Stimulated activated CD4-positive, alpha-beta T cell treated with anti-CD3 and anti-CD28 coated beads, Interleukin-4, amount 100 ng/mL, for 4 hours (primary cell): ENCODE measurements at places on chromosomes 3 and 15.

DNA sequence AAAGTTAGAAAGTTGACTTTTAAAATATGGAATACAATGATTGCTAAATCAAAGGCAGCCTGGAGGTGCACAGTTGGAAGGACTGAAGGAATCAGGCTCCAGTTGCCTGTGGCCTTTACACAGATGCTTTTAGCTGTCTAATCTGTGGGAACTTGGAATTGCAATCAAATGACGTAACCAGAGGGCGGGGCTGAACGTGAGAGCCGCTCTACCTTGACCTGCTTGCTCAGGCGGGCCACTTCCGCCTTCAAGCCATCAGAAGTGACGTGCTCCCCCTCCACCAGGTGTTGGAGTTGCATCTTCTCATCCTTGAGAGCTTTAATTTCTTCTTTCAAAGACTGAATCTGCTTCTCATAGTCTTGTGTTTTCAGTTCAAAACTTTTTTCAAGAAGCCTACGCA is 37.7 kb upstream of the GNB5 start:
- DNase-seq: no peak

DNA sequence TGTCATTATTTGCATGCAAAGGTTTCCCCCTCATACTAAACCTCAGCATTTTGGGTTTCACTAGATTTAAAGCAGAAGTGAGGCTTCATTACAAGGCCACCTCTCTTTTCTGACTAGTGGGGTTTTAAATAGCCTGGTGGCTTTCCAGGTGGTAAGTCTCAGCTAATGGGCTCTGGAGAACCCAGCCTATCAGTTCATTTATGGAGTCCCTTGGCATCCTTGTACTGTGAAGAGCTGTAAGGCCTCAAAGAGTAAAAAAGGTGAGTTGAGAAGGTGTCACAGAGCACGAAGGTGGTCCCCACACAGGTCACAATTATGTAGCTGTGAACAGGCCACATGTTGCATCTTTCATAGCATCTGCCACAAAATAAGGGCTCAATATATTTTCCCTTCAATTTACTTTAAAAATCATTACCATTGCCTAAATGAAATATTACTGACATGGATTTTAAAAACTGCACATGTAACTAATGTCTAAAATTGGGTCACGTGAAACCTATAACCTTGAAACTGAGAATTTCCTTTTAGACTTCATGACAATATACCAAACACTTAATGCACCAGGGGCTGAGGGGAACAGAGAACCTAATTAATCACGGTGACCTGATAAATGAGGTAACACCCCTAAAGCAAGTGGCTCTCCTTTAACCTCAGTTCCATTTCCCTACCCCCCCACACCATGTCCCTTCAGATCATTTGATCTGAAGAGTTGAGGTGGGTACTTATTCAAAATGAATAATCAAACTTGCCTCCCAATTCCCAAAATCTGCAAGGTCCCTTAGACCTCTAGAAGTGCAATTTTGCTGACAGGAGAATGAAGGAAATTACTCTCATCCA is 1.3 kb downstream of the NGLY1 start:
- DNase-seq: no peak

- DNase-seq: no peak
These were observed 507.0 kb downstream of the FOXP1 start for GRCh38 chr3:71076361-71077002.

- no peak for DNase-seq
These were observed 64.5 kb upstream of the CTSH start for GRCh38 chr15:79009379-79009778.

- no peak for DNase-seq
These were observed 74.1 kb downstream of the TRAK1 start for GRCh38 chr3:42165211-42165610.

GRCh38 chr15:77335298-77335697 is 84.6 kb downstream of the PEAK1 start:
- no peak for DNase-seq

DNA sequence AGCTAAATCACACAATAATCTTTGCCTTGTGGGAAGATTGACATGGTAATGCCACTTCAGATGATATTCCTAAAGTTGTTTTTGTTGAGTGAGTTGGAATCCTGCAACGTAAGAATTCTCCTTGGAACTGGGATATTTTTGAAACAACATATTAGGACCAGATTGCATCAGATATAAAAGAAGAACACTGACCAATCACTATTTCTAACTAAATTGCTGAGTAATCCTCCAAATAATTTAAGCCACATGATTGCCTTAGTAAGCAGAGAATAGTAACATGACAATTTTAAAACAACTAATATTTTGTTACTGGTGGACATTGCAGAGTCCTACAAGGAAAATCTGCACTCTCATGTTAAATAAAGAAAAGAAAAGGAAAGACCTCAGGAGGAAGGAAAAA is 353.9 kb upstream of the LMCD1 start:
- no peak for DNase-seq

- DNase-seq: no peak
These were observed 84.6 kb upstream of the KLF13 start for GRCh38 chr15:31241888-31242522.

DNA sequence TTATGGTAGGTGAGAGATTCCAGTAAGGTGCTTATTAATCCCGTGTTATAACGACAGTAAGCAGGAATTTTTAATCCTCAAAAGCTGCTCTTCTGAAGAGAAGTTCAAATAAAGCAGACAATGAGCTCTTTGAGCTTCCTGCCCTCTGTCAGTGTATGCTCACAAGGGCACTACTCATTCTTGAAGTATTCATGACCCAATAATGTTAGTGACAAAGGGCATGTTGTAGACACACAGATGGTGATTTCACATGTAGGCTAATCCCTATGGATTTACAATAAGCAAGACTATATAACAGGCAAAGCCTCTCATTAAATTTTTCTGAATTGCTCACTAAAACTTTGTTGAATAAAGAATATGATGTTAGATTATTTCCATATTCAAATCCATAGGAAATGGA is 578.6 kb downstream of the RSL24D1 start:
- DNase-seq: no peak

DNA sequence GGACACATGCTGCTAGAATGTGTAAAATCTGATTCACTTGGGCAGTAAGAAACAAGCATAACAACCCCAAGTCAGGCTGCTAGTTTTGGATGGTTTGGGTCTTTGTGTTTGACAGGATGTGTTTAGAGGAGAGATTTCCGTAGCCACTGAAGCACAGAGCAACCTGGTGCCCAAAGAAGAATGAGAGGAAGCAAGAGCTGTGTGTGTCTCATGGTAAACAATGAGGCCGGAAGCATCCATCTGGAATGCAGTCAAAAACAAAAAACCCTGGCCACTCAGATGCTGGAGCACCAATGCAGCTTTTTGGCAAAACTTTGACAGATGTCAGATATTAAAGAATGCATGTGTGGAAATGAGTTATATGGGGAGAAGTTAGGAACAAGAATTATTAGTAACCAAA is 39.4 kb upstream of the SNRK start:
- DNase-seq: no peak

DNA sequence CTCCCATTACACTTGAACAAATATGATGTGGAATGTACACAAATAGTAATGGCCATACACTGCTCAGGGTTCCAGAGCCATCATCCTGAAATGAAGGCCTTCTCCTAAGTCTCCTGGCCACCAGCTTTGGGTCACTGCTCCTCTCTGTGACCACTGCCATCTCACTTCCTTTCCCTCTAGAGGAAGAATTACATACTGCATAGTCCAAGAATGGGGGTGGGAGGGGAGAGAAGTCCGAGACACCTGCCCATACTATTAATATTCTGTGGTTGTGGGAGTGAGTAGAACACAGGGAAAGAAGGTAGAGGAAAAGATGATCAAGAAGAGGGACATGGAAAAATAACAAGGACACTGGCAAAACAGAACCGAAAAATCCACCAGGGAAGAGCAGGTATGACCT is 20.6 kb downstream of the ETV5 start:
- no peak for DNase-seq

DNA sequence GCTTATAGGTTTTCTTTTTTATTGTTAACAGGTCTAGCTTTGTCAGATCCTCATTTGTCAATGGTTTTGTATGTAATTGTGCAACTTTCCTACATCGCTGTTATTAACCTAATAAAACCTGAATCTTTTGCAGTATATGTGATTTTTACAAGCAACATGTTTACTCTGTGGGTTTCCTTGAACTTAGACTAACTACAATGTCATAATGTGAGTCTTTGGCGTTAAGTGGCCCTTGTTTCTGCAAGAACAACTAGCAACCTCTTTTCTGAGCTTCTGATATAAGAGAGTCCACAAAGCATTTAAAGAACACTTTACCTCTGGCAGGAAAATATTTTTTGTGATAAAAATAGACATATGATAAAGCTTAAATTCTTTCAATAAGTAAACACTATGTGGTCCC is 230.3 kb upstream of the CFAP20DC start:
- DNase-seq: no peak

DNA sequence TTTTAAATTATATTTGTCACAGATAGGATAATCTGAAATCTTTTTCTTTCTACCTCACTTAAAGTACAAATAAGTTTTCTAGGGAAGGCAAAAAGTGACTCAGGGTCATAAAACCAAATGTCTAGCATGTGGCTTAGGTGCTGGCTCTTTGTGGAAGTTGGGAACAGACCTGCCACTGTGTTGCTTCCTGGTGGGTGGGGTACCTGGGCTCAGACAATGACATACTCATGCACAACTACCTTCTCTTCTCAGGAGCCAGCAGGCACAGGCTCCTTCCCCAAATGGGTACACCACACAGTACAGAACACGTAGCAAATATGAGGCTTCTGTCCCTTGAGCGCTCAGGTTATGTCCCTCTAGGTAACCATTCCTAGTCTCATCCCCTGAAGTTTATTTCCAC is 40.1 kb upstream of the MUC13 start:
- DNase-seq: no peak

GRCh38 chr3:57048052-57048671 is 12.3 kb upstream of the SPATA12 start:
- DNase-seq: no peak

DNA sequence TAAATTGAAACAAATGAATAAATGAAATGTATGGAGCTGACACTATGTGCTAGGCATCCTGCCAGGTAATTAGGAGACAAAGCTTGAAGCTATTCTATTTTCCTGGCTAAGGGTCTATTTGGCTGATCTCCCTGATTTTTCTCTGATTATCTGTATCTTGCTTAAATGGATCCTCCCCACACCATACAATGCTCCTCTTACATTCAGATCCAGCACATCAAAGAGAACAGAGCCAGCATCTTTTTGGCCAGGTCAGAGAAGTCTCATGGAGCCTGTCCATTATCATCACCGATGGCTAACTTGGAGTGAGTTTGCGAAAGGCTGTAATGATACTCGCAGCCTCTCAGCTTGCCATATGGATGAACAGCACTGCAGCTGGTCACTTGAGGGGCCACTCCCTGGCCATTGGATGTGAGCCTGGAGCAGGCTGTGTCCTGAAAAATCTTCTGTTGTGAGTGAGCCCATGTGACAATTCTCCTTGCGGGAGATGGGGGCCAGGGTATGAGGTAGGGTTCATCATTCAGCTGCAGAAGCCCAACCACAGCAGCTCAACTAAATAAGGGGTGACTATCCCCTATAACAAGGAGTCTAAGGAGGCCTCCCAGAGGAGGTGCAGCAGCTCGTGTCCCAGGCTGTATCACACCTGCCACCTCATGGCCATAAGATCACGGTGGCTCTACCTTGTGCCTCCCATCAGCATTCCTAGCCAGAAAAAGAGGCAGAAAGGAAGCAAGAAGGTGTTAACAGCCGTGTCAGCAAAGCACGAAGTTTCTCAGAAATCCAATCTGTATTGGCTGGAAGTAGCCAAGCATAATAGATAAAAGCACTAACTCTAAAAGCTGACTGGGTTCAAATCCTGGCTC is 69.3 kb upstream of the ST8SIA2 start:
- no peak for DNase-seq

- no peak for DNase-seq
These were observed 119.1 kb upstream of the ADAMTS9 start for GRCh38 chr3:64806668-64807605.

DNA sequence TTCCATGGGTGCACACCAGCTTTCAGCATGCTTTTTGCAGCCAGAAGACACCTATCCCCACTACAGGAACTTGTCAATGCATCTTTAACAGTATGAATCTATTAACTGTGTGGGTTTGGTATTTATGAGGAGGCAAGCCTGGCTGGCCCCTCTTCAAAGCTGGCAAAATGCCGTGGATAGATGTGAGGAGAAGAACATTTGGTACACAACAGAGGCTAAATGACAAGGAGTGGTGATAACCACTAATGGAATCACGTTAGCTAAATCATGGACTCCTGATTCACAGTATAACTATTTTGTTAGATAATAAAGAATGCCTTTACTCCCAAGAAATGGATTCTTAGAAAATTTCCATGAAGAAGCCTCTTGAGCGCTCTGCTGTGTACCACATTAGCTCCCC is 187.2 kb downstream of the CLSTN2 start:
- no peak for DNase-seq

DNA sequence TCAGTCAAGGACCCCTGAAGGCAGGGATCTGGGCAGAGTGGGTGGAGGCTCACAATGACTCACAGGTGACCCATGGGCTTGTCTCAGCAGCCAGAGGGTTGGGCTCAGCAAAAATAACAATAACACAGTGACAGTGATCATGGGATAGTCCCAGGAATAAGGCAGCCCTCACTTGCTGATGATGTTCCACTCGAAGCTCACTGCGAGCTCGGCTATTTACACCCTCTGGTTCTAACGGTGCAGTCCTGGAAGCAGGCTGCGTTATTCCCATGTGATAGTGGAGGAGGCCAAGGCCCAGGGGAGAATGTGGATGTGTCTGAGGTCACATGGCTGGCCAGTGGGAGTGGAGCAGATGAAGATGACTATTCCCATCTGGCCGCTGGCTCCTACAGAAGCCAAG is 16.2 kb downstream of the CCDC33 start:
- no peak for DNase-seq

GRCh38 chr3:53104762-53105161 is 25.5 kb downstream of the RFT1 start:
- no peak for DNase-seq

DNA sequence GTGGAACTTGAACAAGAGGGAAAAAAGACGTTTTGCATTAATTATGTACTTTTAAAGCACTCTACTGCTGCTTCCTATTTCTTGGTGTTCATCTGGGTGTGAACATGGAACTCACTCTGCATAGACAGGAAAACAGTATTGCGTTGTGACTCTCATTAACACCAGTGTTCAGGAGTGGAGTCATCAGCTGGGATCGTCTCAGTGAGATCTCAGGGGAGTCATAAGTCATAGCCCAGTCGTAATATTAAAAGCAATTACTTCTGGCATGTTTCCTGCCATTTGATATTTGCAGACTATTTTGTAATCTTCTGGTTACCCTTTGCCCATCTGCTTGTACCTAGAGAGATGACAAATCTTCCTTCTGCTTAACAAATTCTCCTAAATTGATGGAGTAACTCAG is 462.0 kb upstream of the ATP11B start:
- DNase-seq: no peak

DNA sequence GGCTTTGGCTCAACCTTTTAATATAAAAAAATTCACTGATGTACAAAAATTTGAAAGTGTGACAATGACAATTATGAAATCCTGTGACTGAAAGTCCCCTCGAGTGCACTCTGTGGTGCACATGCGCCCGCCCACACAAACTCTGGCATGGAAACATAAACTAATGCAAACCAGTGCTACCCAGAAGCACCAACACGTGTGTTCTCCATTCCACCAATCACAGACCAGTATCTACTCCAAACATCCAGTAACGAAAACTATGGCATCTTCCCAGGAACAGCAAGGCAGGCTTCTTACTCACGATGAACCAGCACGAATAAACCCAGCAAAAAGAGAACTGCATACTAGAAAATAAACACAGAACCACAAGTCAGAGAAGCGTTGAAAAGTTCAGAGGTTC is 11.7 kb upstream of the NMB start:
- peak; percentile 34 for DNase-seq

- DNase-seq: no peak
These were observed 135.3 kb downstream of the DIPK2A start for GRCh38 chr3:144106970-144107369.

GRCh38 chr3:16203031-16203430 is 28.6 kb downstream of the GALNT15 start:
- no peak for DNase-seq
